NCI-H460 (cell line): ENCODE measurements at places on chromosomes 3 and 15. TPM values are rescaled to one million over a fixed set of nuclear protein-coding genes. Genes with fewer than 3 reads are reported as not detected.

DNA sequence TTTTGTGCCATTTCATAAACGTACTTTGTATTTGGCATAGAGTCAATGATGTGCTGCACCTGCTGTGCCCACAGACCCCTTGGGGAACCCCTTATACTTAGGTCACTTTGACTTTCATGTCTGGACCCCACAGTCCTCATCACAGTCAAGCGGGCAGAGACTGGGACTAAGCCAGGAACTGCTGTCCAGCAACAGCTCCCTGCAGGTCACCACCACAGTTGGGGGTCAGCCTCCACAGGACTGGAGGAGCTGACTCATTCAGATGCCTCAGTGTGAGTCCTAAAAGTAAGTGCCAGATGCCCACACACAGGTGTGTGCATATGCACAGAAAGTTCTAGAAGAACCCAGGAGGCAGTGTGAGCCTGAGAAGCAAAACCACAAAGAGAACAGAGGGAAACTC, 339.8 kb downstream of the GABRB3 start:
- no peak for DNase-seq

DNA sequence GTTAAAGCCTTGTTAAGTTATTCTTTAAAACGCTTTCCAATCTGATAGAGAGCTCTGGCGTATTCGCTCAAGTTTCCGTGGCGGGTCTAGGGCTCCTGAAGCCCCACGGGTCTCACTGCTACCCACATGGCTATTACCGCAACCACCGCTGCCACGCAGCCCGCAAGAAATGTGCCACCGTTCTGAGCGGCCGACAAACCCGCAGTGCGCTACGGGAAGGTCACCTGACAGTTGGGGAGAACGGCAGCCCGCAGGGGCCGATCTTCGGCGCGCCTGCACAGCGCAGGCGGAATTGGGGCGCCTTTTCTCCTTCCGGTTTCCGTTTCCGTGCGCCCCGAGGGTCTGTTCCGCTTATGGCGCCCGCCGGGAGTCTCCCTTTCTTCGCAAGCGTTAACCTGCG, 76.6 kb upstream of the SNRPN start:
- DNase-seq: no peak

- DNase-seq: no peak
Measured at GRCh38 chr3:111794711-111795110, 64.4 kb upstream of the PHLDB2 start.

SLC41A3 gene
- total RNA-seq: 27.4 and 27.8 TPM in 2 replicates

KNG1 gene
- total RNA-seq: not detected in 2 replicates

DNA sequence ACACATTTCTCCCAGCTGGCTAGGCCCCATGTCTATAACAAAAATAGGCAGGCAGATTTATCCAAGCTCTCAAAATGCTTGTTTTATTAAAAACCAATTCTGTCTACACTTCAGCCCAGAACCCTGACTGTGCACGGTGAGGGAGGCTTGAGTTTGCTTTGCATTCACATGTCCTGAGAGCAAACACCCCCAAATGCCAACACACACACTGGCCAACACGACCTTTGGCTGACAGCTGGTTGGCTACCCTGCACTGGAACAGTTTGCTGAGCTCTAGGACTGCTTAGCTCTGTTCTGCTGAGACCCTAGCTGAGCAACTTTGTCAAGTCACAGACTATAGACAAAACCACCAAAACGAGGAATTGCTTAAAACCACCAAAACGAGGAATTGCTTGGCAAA, 3.6 kb downstream of the STIMATE start:
- DNase-seq: no peak

GRCh38 chr3:47017504-47018268, 38.2 kb downstream of the NBEAL2 start:
- no peak for DNase-seq

DNA sequence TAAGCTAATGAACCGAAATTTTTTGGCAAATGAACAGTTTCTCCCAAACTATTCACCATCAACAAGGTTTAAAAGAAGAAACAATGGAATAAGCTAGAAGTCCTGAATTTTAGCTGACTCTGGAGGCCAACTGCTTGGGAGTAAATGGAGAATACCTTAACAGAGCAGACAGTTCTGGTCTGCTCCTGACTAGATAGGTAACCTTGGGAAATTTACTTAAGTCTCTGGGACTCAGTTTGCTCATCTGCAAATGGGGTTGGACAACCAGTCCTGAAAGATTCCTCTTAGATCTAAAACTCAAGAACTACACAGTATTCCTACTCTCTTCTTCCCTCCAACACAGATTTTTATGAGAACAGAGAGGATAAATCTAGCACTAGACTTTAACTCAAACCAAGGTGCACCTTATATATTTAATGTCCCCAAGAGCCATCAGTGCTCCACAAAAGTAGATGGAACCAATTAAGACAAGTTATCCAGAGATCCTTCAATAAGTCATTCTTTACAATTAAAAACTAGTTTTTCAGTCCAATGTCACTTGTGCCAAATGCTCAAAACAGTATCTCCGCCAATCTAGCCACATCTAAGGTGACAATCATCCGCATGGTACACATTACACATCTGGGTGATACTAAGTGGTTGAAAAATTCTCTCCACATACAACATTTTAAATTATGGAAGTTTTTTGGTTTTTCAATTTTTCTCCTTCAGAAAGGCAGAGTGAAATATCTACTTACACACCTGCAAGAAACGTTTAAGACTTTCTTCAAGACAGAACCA, 1.5 kb downstream of the RHOA start:
- DNase-seq: no peak

IL17RD gene
- 0.29 and 0.62 TPM in 2 replicates for total RNA-seq

ZNF35 gene
- total RNA-seq: 10.8 and 11.5 TPM in 2 replicates

GRCh38 chr15:58227706-58228543, 89.7 kb downstream of the AQP9 start:
- DNase-seq: peak; percentile 64

GUCA1C gene
- not detected in 2 replicates for total RNA-seq

DNA sequence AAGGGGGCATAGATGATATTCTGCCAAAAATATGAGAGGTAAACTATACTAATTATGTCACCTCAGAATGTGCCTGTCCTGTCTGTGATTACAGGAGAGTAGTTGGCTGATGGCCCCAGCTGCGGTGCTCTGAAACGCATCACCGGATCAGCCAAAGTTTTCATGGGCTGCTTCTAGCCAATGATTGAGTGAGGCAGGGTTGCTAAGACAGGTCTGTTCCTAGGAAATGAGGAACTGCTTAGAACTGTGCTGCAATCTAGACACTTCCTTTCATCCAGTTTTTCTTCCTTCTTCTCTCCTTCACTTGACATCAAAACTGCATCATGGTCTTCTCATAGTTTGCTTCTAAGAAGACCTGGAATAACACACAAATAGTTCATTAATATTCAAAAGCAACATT, 124.0 kb downstream of the KCNH8 start:
- no peak for DNase-seq

- DNase-seq: no peak
Measured at GRCh38 chr15:42011074-42011473, 9.8 kb downstream of the PLA2G4E start.

DNA sequence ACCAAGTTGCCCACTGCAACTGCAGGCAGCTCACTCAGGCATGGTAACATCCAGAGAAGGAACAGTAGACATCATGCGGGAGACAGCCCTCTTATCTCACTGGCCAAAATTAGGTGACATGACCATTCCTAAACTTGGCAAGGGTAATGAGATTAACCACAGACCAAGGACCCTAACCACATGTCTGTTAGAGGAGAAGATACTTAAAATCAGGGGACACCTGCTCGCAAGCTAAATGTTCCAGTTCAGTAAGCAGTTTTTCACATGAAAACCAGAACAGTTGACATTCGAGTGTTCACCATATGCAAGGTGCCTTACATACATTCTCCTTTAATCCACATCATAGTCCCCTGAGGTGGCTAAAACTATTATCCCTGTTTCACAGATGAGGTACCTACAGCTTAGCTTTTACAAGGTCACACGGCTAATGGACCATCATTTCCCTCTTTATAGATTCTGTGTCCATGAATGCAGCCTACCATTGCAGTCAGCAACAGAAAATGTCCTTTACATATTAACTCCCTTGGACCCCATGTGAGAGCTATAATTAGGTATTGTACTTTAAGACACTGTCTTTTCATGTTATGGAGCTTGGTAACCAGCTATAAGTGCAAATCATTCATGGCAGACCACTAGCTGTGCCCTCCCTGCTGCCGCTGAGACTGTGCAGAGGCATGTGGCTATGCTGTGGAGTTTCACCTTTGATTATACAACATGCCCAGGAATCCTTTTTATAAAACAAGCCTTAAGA, 154.1 kb downstream of the LIPC start:
- DNase-seq: no peak

DNA sequence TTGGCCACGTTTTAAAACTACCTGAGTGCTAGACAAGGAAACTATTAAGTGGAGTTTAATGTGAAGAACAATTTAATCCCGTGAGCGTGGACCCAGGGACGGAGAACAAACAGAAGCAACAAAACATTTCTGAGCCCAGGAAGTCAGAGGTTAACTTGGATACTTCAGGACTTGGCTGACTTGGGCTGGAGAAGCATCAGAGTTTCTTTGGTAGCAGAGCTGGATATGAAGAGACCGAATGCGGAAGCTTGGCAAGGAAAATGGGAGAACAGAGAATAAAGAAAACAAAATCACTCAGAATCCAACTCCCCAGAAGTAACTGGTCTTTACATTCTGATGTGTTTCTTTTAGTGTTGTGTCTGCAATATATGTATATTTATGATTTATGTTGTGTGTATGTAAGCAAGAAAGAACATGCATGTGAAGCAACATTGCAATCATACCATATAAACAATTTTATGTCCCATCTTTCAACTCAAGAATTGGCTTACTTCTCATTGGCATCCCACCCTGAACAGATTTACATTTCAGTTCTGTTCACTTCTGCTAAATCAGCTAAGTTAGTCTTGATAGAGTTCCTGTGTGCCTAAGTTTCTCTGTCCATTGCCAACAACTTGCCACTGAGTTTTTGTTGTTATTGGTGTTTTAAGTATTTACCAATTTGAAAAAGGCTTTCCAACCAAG, 17.2 kb upstream of the PLOD2 start:
- no peak for DNase-seq

DNA sequence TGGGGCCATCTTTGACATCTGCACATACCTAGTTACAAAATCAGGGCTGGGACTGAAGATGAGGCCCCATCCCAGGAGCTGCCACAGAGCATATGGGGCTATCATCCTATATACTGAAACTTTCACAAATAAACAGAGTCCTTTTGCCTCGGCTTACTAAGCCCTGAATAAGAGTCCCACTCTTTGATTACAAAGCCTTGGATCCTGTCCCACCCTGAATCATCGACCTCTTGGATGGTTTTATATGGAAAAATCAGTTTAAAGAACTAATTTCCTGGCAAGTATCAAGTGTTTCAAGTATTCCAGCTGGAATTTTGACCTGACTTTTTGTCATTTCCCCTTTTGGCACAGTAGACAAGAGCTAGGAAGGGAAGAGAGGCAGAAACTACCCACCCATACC, 331.3 kb upstream of the FRG2C start:
- DNase-seq: no peak

GRCh38 chr15:65384895-65385869, 7.4 kb upstream of the IGDCC3 start:
- peak; percentile 85 for DNase-seq

DNA sequence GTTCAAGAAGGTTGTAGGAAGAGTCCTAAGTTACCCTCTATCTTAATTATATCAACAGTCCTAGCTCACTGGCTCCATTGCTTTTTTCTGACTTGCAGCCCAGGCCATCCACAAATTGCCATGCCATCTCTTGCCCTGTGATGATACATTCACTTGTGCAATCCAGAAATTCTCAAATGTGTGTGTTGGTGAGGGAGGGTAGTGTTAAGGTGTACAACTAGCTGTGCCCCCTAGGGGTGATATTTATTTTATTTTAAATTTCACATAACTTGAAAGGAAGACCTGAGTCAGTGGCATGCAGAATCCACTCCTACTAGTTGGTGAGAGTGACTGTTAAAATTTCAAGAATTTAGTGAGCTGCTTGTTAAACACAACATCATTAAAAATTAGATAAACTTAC, 156.1 kb upstream of the ANKRD28 start:
- DNase-seq: no peak

DNA sequence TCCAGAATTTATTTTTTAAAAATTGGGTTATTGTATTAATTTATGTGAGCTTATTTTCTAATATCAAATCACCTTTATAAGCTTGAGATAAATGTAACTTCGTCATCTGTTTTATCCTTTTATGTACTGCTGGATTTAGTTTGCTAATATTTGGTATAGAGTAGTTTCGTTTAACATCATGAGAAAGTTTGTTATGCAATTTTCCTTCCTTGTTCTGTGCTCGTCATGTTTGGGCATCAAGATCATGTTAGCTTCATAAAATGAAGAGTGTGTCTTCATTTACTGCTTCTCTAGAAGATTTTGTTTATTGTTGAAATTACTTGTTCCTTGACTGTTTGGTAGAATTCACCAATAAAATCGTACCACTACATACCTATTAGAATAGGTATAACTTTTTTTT, 262.1 kb upstream of the SATB1 start:
- no peak for DNase-seq

DNA sequence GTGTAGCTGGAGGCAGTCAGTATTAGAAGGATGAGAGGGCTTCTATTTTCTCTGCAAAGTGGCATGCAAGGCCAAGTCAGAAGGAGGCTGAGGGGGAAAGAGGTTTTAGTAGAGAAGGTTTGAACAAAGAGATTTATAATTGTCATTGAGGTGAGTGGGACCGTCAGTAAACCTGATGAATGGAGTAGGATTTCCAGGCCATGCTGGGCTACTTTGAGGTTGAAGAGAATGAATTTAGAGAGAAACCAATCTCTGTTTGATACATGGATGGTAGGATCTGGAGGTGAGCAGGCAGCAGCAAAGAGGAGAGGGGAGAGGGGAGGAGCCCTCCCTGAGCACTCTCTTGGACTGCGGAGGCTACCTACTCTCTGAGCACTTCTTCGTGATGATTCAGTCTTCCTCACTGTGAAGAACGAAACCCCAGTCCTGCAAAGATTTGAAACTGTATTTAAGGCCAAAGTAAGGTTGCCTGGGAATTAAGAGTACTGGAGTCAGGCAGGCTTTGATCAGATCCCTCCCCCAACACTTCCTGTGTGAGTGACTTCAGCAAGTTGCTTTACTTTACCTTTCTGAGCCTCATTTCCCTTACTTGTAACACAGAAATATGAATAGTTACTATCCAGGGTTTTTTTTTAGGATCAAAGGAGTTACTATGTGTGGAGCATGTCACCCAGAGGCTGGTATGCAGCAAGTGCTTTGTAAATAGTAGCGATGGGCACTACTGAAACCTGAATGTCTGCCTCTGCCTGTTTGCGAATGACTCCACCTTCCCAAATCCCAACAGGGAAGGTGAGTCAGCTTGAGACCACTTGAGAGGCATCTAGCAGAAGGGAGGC, 75.8 kb downstream of the RPL39L start:
- DNase-seq: no peak

DNA sequence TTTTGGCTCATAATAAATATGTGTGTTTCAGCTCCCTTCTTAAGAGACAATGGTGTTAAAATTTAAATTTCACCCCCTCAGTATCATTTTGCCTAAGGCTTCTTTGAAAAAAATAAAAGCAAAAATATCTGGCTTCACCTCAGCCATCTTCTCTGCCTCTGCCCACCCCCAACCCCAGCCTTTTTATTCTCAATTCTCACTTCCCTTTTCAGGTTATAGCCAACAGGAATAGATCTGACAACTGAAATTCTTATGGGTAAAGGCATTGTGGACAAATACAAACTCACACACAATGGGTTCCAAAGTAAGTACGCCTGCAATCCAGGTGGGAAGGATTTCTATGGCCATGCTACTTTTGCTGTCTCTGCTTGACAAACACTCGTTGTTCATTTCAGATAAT, 399.0 kb upstream of the ARRDC4 start:
- no peak for DNase-seq
